ENCODE measurements at places on chromosomes 1 and 21. TPM values are rescaled to one million over a fixed set of nuclear protein-coding genes. Genes with fewer than 3 reads are reported as not detected.

GRCh38 chr1:215923129-215923824, 356.2 kb downstream of the KCTD3 start:
- H3K4me3 ChIP-seq: no peak overlapping the region
- no peak for DNase-seq
- H3K27ac ChIP-seq: no peak overlapping the region
- no peaks in the 10 kb centered on the region for H3K36me3 ChIP-seq
- H3K27me3 ChIP-seq: no peaks in the 10 kb centered on the region

- H3K27ac ChIP-seq: no peak overlapping the region
- H3K4me1 ChIP-seq: no peaks in the 10 kb centered on the region
- no peaks in the 10 kb centered on the region for H3K27me3 ChIP-seq
- no peak overlapping the region for H3K4me3 ChIP-seq
- no peak for DNase-seq
Measured at GRCh38 chr1:156009404-156009803, 11.3 kb downstream of the SSR2 start.

DNA sequence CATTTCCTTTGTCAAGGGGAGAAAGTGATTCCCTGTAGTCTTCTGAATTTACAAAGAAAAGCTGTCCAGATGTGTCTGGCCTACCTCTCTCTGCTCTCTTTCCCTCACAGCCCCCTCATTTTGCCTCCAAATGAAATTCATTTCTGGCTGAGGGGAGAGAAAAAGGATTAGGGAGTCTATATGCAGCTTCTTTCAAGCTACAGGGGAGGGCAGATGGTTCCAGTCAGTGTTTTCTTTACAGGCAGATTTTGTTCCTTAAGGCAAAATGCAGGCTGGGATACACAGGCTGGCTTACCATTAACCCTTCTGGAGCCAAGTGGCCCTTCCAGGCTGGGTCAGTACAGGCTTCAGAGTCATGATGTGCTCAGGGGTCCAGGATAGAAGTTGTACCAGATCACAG, 198.1 kb upstream of the USP24 start:
- DNase-seq: no peak
- H3K36me3 ChIP-seq: no peaks in the 10 kb centered on the region
- no peaks in the 10 kb centered on the region for H3K4me1 ChIP-seq
- no peak overlapping the region for H3K27ac ChIP-seq
- H3K27me3 ChIP-seq: no peaks in the 10 kb centered on the region

DNA sequence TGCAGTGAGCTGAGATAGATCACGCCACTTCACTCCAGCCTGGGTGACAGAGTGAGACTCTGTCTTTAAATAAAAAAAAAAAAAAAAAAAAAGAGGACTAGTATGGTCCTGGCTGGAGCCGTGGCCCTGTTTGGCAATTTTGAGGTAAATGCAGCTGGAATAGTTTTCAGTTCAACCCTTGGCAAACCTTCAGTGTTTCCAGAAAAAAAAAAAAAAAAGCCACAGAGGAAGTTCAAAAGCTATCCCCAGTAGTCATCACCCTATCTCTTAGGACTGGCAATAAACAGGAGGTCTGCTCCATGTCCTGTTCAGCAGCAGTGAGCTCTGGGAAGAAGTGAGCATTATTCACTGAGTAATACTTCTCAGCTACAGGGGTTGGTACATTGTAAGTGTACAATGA, 56.8 kb upstream of the ERRFI1 start:
- H3K27ac ChIP-seq: no peak overlapping the region
- H3K4me1 ChIP-seq: no peaks in the 10 kb centered on the region
- no peaks in the 10 kb centered on the region for H3K36me3 ChIP-seq
- H3K4me3 ChIP-seq: no peak overlapping the region
- no peaks in the 10 kb centered on the region for H3K27me3 ChIP-seq

DNA sequence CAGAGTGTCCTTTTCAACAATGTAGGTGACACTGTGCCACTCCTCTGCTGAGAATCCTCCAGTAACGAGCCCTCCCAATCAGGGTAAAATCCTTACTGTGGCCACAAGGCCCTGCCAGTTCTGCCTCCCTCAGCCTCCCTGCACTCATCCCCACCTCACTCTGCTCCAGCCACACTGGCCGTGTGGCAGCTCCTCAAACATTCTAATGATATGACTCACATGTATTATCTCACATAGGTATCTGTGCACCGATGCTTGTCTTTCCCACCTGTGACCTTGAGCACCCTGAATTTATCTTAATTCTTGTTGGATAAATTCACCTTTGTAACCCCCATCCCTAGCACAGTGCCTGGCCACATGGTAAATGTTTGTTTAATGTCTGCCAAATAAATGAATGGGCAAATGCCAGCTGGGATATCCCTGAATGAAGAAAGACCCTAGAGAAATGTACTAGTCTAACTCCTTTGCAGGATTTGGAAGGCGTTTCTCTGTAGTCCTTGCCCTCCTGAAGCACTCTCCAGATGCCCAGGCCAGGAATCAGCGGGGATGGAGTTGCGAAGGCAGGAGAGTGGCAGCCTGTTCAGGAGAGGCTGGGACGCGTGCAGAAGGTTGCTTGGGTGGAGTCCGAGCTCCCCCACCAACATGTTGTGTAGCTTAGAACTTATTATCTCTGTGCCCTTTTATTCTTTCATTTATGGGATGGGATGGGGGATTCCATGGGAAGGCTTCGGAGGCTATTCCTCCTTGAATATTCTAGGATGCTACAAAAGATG, 106.0 kb downstream of the TMEM53 start:
- no peak overlapping the region for H3K4me3 ChIP-seq
- no peaks in the 10 kb centered on the region for H3K4me1 ChIP-seq
- no peaks in the 10 kb centered on the region for H3K36me3 ChIP-seq
- DNase-seq: no peak
- no peak overlapping the region for H3K27ac ChIP-seq
- H3K27me3 ChIP-seq: no peaks in the 10 kb centered on the region

The WDR77 gene
- 44.0 TPM for total RNA-seq

Measured in right atrium auricular region (tissue), 2 donors.